ENCODE measurements at places on chromosomes 13 and 19.

GRCh38 chr13:51136276-51136980 is 25.4 kb upstream of the C13orf42 start:
- no peak for DNase-seq

DNA sequence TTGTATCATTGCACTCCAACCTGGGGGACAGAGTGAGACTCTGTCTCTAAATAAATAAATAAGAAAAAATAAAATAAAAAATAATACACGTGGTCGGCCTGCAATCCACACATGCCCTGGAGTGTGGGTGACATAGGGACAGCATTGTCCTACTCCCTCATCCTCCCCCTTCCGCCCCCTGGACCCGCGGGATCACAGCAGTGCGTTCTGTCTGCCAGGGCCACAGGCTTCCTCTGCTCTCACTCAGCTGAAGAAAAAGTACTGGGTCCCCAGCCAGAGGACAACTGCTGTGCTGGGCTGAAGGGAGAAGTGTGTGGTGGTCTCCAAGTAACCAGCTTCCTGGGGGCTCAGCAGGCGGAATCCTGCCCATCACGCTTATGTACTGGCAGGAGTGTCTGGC is 6.3 kb downstream of the BCAT2 start:
- DNase-seq = no peak

DNA sequence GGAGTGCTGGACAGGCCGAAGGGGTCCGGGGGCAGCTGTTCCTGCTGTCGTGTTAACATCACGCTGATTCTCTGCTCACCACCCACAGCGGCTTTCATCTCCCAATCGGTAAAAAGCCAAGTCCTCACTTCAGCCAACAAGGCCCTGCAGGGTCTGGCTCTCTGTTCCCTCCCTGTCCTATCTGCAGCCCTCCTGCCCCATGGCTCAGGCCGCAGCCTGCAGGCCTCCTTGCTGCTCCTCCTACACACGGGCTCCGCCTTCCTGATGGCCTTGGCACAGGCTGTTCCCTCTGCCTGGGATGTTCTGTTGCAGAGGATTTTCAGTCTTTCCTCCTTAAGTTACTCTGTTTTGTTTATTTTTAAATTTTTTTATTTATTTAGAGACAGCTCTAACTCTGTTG is 22.2 kb downstream of the FUZ start:
- no peak for DNase-seq

DNA sequence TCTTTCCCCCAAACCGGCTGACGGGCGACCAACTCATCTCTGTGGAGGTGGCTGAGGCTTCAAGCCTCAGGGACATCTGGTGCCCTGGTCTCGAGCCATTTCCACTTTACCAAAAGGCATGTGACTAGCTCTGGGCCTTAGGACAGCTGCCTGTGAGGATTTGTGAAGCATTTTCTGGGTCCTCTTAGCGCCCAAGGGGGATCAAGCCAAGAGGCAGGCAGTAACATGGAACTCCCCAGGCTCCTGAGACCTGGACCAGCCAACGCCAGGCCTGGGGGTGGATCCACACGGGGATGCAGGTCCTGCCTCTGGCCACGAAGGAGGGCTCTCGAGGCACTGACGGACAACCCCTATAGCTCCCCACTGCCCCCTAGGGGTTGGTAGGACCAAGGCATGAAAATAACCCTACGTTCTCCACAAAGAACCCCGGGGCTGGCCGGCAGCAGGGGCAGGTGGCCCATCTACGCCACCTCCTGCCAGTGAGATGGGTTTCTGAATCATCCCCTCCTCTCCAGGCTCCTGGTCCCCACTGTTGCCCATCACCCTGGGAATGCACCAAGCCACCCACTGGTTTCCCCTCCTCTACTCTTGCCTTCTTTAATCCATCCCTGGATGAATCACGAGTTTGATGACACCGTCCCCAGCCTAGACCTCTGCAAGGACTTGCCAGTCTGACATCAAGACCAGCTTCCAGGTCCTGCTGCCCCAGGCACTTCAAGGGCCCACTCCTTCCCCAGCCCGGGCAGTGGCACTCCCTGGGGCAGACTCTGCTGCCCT is 7.0 kb upstream of the MYDGF start:
- no peak for DNase-seq

DNA sequence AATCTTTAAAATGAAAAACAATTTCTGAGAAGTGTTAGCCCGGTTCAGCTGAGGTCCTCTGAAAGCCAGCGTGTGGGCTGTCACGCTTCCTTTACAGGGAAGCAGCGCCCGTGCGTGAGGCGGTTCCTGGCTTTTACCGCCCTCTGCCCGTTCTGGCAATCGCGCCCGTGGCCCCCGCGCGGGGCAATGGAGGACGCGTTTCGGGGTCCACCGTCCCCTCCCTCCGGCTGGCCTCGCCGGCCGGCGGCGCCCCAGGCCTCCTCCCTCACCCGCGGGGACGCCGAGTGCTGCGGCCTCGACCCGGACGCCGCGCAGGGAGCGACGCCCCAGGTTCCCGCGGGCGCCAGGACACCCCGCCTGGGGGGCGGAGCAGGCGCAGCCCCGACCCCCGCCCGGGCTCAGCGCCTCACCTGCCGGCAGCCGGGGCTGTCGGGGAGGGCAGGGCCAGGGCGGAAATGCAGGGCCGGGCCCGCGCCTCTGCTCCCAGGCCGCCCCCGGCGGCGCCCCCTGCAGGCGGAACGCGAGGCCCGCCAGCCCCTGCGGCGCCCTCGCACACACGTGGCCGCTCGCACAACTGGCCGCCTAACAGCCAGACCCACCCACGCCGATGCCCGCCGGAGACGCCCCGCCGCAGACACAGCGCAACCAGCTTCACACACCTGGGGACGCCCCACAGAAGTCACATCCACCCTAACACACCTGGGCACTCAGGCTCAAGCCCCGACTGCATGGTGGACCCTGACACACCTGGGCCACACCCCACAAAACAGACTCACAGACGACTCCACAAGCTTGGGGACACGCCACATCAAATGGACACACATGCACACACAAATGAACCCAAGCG is at the start of gene GGACT:
Gene GGACT, minus strand, starts transcription at position 459 of the 847 bp plus-strand sequence. CDS start 56,198 bp downstream, outside the sequence.
- DNase-seq = peak; percentile 68

Measured in T follicular helper cell (primary cell).